HFFc6 (cell line): ENCODE measurements at places on chromosomes 7 and 10. TPM values are rescaled to one million over a fixed set of nuclear protein-coding genes. Genes with fewer than 3 reads are reported as not detected.

- no peak overlapping the region for H3K27ac ChIP-seq
- no peak for DNase-seq
- peaks cover 7% of the 10 kb centered on the region for H3K27me3 ChIP-seq
- peaks cover 10% of the 10 kb centered on the region for H3K4me1 ChIP-seq
Observed at GRCh38 chr7:155161690-155162089, 91.6 kb downstream of the HTR5A start.

DNA sequence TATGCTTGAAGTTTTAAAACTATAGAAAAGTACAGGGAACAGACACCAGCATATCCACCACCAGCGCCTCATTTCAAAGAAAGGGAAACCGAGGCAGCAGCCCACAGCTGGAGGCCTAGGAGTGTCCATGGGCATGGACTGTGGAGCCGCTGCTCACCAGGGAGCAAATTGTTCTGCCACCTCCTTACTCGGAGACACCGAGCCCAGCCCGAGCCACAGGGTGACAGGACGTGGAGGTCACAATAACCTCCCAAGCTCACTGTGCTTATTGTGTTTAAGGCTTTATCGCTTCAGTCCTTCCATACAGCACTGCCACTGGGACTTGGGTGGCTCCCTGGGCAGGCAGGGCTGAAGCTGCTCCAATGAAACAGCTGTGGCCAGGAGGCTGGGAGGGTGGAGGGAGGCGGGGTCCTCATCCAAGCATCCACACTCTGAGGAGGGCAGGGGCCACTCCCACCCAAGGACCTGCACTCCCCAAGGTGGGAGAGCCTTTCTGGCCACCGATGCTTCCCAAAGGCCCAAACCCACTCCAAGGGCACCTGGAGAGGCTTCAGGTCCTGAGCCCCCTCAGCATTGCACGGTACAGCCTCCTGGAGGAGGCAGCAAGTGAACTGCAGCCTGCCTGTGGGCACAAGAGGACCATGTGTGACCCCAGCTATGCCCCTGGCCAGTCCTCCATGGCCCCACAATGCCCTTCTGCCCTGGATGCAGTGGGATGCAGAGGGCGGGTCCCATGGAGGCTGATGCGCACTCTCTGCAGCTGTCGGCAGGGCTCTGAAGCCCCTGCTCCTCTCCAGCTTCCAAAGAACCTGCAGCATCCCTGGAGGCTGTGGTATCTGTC is 38.7 kb upstream of the RET start:
- no peak overlapping the region for H3K4me3 ChIP-seq
- H3K4me1 ChIP-seq = no peaks in the 10 kb centered on the region
- no peak overlapping the region for H3K27ac ChIP-seq
- H3K36me3 ChIP-seq = no peaks in the 10 kb centered on the region
- DNase-seq = no peak

- peaks cover 7% of the 10 kb centered on the region; the same call in 1 of the 2 replicates for H3K4me1 ChIP-seq
- H3K27ac ChIP-seq = no peak overlapping the region
- DNase-seq = no peak
Observed at GRCh38 chr10:49300140-49300974, 1.4 kb downstream of the C10orf71 start.

DNA sequence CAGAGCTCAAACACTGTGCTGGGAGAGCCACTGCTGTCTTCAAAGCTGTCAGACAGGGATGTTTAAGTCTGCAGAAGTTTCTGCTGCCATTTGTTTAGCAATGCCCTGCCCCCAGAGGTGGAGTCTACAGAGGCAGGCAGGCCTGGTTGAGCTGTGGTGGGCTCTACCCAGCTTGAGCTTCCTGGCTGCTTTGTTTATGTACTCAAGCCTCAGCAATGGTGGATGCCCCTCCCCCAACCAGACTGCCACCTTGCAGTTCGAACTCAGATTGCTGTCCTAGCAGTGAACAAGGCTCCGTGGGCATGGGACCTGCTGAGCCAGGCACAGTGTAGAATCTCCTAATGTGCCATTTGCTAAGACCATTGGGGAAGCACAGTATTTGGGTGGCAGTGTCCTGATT is 4.6 kb upstream of the CYP2C19 start:
- no peaks in the 10 kb centered on the region; the same call in 1 of the 2 replicates for H3K27me3 ChIP-seq
- no peaks in the 10 kb centered on the region for H3K4me1 ChIP-seq
- H3K4me3 ChIP-seq = no peak overlapping the region
- no peaks in the 10 kb centered on the region for H3K36me3 ChIP-seq
- DNase-seq = no peak

GHITM gene
- 139 to 155 TPM (median 145 TPM) in 3 replicates for total RNA-seq
